ENCODE measurements at places on chromosomes 12 and 14. TPM values are rescaled to one million over a fixed set of nuclear protein-coding genes. Genes with fewer than 3 reads are reported as not detected.

GRCh38 chr12:67534681-67535080 is 113.9 kb upstream of the DYRK2 start:
- DNase-seq, result no peak

GRCh38 chr12:80445083-80445793 is 1.2 kb downstream of the PTPRQ start:
- DNase-seq, result no peak

DNA sequence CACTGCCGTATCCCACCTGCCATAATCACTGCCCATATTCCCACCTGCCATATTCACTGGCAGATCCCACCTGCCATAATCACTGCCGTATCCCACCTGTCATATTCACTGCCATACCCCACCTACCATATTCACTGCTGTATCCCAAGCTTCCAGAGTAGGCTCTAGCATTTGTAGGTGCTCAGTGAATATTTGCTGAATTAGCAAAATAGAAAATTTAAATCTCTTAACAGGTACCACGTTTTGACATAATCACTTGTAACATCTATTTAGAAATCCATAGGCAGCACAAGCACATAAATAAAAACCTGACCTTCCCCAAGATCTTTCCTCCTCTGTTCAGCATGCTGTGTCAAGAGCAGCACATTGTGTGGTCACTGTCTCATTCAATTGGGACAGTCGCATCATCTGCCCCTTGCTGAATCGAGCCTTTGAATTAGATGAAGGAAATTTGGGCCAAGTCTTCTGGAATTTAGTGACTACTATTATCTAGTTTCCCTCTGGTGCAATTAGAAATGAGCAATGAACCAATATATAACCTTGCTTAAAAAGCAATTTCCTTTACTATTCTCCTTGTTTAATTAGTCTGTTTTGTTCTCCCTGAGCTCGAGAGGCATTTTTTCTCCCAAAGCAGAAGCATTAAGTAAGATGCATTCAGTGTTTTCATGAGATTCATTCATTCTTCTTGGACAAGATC is 144.9 kb upstream of the FGD4 start:
- no peak for DNase-seq

- DNase-seq, result no peak
Measured at GRCh38 chr12:94309373-94309772, 150.3 kb downstream of the CEP83 start.

GRCh38 chr14:100549834-100550625 is 37.2 kb downstream of the BEGAIN start:
- no peak for DNase-seq

DNA sequence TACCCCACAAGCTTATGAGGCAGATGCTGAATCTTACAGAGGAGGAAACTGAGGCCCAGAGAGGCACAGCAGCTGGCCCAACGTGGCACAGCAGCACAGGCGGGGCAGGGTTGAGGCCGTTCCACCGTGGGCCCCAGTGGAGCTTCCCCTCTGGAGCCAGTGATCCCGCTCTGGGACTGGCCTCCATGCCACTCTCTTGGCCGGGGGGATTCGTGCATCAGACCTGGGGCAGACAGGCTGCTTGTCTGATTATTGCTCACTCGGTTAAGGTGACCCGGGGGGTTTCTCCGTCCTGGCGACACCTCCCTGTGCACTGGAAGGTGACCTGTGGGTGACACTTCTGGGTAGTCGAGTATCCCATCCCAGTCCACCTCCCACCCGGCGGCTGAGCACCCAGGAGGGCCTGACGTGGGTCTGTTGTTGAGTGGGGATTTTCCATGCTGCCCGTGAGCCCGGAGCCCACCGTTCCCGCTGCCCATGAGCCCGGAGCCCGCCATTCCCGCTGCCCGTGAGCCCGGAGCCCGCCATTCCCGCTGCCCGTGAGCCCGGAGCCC is 27.8 kb downstream of the NOC4L start:
- DNase-seq, result no peak

DNA sequence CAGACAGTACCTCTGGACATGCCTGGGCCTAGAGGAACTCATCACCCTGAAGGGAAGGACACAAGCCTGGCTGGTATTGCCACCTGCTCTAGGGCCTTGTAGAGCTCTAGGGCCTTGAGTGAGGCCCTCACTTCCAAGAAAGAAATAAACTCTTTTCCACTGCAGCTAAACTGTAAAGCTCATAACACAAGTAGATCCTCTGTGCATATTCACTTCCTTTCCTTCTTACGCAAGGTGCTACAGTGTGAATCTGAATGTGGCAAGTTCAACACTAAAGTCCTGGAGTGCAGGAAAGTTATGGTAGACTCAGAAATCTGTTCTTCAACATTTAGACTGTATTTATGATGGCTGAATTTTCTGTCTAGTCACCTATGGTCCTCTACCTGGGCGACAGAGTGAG is 14.5 kb downstream of the RNASE3 start:
- no peak for DNase-seq

SMIM41 gene
- total RNA-seq, result 1.8 TPM

ZBTB25 gene
- 3.3 TPM for total RNA-seq

PLEKHG7 gene
- total RNA-seq, result not detected

GALNT6 gene
- total RNA-seq, result 26.7 TPM

TDRD9 gene
- total RNA-seq, result 0.76 TPM

Measured in esophagus squamous epithelium (tissue), 5 donors.